ENCODE measurements at places on chromosomes 7 and 10.

- no peak for DNase-seq
Observed at GRCh38 chr7:90618876-90619275, 22.8 kb downstream of the CDK14 start.

DNA sequence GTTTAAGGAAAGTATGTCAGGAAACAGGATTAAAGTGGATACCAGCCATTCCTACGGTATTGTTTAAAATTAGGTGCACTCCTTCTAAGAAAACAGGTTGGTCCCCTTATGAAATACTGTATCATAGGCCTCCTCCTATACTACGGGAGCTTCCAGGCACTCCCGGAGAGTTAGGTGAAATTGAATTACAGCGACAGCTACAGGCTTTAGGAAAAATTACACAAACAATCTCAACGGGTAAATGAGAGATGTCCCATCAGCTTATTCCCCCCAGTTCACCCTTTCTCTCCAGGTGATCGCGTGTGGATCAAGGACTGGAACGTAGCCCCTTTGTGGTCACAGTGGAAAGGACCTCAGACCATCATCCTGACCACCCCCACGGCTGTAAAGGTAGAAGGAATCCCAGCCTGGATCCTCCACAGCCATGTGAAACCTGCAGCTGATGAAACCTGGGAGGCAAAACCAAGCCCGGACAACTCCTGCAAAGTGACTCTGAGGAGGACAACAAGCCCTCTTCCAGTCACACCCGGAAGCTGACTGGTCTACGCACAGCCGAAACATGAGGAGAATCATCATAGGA is 25.1 kb upstream of the GHITM start:
- no peak for DNase-seq

DNA sequence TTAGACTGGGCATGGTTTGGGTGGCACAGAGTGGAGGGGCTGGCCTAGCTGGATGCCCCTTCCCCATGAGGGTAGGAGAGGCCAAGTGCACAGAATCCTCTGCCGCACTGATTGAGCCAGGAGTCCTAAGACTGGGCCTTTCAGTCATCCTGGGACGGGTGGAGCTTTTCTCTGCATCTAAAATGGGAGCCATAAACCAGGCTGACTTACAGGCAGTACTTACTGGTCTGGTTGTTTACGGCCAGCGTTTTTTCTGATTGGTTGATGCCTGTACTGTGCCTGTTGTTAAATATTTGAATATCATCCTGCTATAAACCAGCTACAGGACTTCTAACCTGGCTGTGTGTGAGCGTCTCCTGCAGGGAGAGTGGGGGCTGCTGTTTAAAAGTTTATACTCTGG is 107.8 kb downstream of the CDH23 start:
- no peak for DNase-seq

GRCh38 chr10:119341459-119342301 is 134.3 kb downstream of the GRK5 start:
- peak; percentile 66 for DNase-seq

DNA sequence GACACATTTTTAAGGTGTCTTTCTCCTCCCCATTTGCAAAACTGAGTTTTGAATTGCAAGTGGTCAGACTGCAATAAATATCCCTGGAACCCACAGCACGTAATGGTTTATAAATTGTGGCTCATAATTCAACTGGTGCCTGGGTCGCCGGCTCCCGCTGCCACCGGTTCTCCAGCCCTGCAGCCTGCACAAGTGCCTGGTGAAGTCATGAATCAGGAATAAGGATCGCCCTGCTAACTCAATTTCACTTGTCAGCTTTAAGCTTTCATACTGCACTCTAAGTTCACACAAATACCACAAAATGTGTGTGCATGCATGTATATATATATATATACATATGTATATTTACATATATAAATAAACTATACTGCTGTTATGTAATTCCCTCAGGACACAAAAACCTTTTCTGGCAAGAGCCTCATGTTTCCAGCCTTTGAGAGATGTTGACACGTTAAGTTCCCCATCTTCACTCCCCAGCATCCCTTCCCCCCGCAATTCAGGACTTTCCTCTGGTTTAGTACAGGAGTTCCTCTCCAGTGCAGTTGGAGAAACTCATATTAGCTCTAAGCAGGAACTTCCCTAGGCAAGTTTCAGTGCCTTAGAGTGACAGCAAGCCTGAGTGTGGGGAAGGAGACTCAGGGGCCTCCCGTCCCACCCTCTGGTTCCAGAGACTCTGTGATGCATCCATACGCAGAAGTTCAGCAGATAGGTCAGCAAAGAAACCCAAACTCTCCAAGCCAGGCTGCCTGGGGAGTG is 129.2 kb upstream of the UNC5B start:
- no peak for DNase-seq

DNA sequence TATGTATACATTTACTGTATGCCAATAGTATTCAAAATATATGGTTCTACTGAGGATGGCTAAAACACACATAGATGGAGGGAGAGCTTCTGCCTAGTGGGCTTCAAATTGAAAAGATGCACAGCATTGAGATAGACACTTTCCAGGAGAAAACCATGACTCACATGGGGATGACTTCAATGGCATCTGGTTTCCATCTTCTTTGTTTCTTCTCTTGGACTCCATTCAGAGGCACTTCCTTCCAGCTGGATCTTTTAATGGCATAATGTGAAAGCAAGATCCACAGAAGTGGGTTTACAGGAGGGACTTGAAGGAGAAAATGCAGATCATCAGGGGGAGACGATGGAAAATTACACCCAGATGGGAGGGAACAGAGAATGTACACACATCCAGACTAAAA is 84.9 kb downstream of the ZNF365 start:
- peak; percentile 80 for DNase-seq

DNA sequence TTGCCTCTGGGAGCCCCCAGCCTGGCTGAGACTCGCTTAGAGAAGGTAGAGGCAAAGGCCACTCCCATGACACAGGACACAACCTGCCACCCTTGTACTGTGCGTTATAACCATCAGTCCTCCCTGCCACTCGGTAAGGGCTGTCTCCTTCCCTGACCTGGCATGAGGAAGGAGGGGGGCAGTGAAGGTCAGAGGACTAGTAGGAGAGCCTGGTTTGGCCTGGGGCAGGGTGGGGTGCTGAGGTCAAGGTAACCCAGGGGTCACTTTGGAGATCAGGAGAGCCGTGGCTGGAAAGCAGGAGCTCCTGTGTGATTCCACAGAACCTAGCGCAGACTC is 6.9 kb upstream of the TNRC18 start:
- DNase-seq, result no peak

- DNase-seq, result no peak
Observed at GRCh38 chr7:4876586-4876985, 6.9 kb downstream of the RADIL start.

All from muscle of back (tissue), 13 donors.